ENCODE measurements at places on chromosomes 1 and 21.

- no peak for DNase-seq
These were observed 37.8 kb downstream of the ELK4 start for GRCh38 chr1:205593967-205594366.

- DNase-seq: no peak
These were observed 1.3 kb downstream of the DLGAP3 start for GRCh38 chr1:34928066-34928696.

DNA sequence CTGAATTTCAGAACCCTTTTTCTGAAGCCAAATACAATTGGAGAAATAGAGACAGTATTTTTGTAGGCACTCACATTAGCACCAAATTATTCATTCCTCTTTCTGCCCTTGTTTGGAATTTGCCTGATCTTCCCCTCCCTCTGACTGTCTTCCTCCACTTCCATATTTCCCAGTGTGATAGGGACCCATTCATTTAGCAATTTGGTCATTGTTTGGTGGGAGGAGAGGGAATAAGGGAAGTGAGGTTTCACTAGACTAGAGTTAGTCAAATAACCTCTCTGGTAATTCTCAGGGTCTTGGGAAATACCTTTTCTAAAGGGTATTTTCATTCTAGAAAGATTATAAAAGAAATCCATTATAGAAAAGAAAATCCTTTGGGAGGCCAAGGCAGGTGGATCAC, 31.0 kb upstream of the MTMR11 start:
- no peak for DNase-seq

DNA sequence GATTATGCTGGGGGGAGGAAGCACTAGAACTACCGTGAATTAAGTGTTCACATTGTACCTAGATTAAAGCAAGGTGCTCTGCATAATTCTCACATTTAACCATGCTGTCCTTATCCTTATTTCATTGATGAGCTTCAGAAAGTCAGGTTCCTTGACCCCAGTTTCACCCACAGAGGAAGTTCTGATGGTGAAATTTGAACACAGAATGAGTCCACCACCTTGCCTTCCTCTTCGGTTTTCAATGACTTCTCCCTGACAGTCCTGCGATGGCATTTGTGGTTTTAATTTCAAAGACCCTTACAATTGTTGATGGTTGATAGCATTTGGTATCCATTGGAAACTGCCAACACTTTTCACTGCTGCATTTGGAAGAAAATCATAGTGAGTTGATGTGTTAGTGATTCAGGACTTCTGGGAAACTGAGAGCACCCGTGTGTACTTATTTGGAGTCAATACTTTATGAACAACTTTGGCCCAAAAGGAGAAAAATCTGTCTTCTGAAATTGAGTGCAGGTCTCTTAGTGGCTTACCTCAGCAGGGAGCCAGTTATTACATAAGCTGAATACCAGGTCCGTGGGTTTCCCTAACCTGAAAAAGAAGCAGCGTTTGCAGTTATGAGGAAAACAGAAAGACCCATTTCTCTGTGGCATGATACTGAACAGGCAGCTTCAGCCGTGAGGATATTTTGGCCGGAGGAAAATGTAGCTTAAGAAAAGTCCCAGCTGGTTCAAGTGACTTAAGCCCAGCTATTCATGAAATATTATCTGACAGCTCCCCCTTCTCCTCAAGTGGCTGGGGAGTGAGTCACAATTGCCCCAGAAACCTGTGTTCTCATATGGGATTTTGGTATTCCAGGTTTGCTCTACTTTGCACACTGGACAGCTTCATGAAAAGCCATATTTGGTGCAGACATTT, 47.5 kb downstream of the ROR1 start:
- no peak for DNase-seq

All from GF-D8 (cell line).